ENCODE measurements at places on chromosomes 16 and 17. TPM values are rescaled to one million over a fixed set of nuclear protein-coding genes. Genes with fewer than 3 reads are reported as not detected.

HYDIN gene
- 0.05 TPM for polyA plus RNA-seq

LLGL1 gene
- 5.5 TPM for polyA plus RNA-seq

DNAI2 gene
- not detected for polyA plus RNA-seq

TOB1 gene
- polyA plus RNA-seq: 39.9 TPM

CMTM2 gene
- not detected for polyA plus RNA-seq

ALOX12B gene
- 0.88 TPM for polyA plus RNA-seq

NOD2 gene
- 0.61 TPM for polyA plus RNA-seq

GRCh38 chr17:66483906-66484305 is 181.5 kb downstream of the PRKCA start:
- H3K36me3 ChIP-seq: no peaks in the 10 kb centered on the region
- no peak for DNase-seq
- no peak overlapping the region for H3K4me3 ChIP-seq

DNA sequence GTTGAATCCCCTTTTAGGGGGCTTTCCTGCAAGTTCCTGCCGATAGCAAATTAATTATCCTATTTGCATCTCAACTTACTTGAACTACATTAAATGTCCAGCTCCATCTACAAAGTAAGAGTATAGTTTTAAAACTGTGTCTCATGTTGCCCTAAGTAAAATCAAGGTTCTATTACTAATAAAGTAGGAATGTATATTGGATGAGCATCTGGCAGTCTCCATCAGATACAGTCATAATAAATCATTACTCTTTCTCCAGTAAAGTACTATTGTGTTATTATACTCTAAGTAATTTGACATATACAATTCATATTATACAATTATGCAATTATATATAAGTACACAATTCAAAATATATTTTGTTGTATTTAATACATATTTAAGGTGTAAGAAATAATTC is 249.3 kb downstream of the CEP112 start:
- H3K4me3 ChIP-seq: no peak overlapping the region
- no peak overlapping the region for H3K27ac ChIP-seq
- no peaks in the 10 kb centered on the region for H3K36me3 ChIP-seq
- H3K4me1 ChIP-seq: no peaks in the 10 kb centered on the region

DNA sequence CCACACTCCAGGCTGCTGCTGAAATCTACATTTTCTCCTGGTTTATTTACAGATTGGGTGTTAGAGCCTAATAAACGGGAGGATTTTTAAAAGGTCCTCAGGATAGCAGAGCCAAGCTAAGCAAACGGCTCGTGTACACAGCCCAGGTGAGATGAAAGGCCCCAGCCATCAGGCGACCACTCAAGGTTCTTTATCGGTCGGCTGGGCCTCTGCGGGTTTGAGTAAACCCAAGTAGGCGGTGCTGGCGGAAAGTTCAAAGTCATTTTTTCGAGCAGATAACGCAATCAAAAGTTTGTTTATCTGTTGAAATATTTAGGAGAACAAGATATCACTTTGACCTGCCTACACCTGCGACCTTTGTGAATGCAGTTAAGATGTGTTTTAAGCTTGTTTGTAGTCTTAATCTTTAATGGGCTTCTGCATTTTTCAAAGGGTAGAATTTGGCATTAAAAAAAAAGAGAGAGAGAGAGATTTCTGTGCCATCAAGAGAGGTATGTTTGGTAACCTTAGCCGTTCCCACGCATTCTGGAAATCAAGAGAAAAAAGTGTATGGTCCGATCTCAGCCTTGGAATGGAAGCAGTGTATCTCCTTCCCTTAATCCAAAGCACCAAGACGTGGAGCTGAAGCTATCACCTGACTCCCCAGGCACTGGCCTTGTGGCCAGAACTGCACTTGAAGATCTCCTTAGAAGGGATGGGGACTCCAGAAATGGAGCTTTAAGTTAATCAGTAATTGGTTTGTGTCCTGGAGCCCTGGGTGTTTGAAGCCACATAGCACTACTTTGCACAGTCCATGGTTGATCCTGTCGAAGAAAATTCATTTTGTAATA is 301.7 kb upstream of the IRX5 start:
- DNase-seq: peak; percentile 83
- H3K36me3 ChIP-seq: no peaks in the 10 kb centered on the region
- H3K4me3 ChIP-seq: no peak overlapping the region

GRCh38 chr17:59341922-59342321 is 10.5 kb downstream of the YPEL2 start:
- no peaks in the 10 kb centered on the region for H3K27me3 ChIP-seq
- no peaks in the 10 kb centered on the region for H3K36me3 ChIP-seq
- no peak overlapping the region for H3K4me3 ChIP-seq
- peaks cover 38% of the 10 kb centered on the region for H3K4me1 ChIP-seq
- no peak for DNase-seq

- H3K36me3 ChIP-seq: no peaks in the 10 kb centered on the region
- DNase-seq: no peak
- no peak overlapping the region for H3K4me3 ChIP-seq
Measured at GRCh38 chr17:68377771-68378267, 79.5 kb downstream of the WIPI1 start.

DNA sequence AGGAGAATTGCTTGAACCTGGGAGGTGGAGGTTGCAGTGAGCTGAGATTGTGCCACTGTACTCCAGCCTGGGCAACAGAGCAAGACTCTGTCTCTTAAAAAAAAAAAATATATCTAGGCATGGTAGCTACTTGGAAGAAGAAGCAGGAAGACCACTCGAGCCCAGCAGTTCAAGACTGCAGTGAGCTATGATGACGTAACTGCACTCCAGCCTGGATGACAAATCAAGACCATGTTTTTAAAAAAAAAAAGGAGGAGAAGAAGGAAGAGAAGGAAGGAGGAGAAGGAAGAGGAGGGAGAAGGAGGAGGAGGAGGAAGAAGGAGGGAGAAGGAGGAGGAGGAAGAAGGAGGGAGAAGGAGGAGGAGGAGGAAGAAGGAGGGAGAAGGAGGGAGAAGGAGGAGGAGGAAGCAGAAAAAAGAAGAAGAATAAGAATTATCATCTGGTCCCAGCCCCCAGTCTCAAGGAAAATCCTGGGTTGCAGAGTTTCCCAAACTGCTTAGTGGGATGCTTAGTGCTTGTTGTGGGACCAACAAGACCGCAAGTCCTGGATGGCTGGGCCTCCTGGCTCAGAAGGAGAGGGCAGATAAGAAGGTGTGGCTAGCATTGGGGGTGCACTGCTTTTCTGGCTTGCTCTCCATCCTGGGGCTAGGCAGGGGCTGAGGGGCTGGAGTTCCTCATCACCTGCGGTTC is 3.7 kb upstream of the DRC7 start:
- H3K36me3 ChIP-seq: no peaks in the 10 kb centered on the region
- peaks cover 34% of the 10 kb centered on the region for H3K4me1 ChIP-seq
- DNase-seq: no peak

- no peaks in the 10 kb centered on the region for H3K36me3 ChIP-seq
- DNase-seq: no peak
- no peaks in the 10 kb centered on the region for H3K4me1 ChIP-seq
- no peak overlapping the region for H3K4me3 ChIP-seq
- no peaks in the 10 kb centered on the region for H3K27me3 ChIP-seq
- H3K27ac ChIP-seq: no peak overlapping the region
Measured at GRCh38 chr17:73633736-73634135, 10.5 kb downstream of the SDK2 start.

DNA sequence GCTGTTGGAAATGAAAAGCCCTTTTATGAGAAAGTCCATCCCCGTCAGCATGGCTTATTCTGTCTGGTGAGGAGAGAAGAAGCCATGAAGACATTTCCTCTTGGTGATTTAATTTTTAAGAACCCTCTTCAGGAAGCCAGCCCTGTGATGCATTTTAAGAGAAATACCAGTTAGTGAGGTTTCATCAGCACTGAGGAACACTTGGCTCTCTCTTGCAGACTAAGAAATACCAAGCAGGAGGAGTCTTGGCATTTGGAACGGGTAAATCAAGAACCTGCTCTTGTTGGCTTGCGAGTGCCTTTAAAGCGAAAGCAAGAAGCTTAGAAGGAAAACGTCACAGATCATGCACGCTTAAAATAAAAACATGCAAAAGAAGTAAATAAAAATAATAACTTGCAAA is 17.5 kb downstream of the RAB11FIP3 start:
- H3K4me3 ChIP-seq: no peak overlapping the region
- H3K27ac ChIP-seq: no peak overlapping the region
- no peaks in the 10 kb centered on the region for H3K36me3 ChIP-seq
- no peaks in the 10 kb centered on the region for H3K27me3 ChIP-seq

GRCh38 chr16:58614860-58615259 is 14.8 kb downstream of the CNOT1 start:
- no peak overlapping the region for H3K27ac ChIP-seq
- no peak overlapping the region for H3K4me3 ChIP-seq
- H3K36me3 ChIP-seq: peaks cover 56% of the 10 kb centered on the region

DNA sequence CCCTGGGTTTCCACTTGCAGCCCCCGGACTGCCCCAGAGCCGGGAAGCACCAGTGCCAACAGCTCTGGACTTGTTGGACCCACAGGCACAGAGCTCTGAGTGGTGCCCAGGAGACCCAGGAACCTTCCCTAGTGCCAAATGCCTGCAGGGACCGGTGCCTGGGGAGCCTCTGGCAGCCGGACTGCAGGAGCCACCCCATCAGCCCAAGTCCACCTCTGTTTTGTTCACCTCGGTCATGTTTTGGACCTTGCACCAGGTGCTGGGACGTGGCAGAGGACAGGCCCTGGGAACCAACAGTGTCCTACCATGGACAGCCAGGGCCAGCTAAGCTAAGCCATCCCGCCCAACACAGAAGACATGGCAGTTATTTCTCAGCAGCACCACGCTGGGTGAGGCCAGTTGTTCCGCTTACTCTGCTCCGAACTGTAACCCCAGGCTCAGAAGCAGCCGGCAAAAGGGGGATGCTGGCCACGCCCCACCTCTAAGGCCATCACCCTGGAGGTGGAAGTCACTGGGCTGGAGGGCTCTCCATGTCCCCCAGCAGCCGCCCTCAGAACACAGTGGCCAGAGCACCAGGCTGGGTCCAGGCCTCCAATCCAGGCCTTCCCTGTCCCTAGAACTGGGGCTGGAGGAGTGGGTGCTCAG is 79.8 kb downstream of the AMFR start:
- H3K4me3 ChIP-seq: no peak overlapping the region
- no peak overlapping the region for H3K27ac ChIP-seq
- no peak for DNase-seq
- H3K4me1 ChIP-seq: no peaks in the 10 kb centered on the region

DNA sequence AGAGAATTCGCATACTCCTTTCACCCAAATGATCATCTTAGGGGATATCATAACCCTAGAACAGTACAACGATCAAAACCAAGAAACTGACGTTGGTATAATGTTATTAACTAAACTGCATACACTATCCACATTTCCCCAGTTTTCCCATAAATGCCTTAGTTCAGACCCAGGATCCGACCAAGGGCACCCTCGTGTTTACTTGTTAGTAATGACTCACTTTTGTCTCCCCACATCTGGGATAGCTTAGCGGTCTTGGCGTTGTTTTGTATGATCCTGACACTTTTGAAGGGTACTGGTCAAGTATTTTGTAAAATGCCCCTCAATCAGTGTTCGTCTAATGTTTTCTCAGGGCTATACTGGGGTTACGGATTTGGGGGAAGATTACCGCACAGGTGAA is 8.0 kb downstream of the HS3ST3A1 start:
- no peaks in the 10 kb centered on the region for H3K4me1 ChIP-seq
- H3K4me3 ChIP-seq: no peak overlapping the region
- no peaks in the 10 kb centered on the region for H3K36me3 ChIP-seq
- no peak overlapping the region for H3K27ac ChIP-seq

- DNase-seq: peak; percentile 36
- peak overlapping the region; percentile 87 for H3K27ac ChIP-seq
- no peaks in the 10 kb centered on the region for H3K36me3 ChIP-seq
- no peaks in the 10 kb centered on the region for H3K27me3 ChIP-seq
Measured at GRCh38 chr17:28317966-28318758, 838 bp upstream of the TMEM97 start.

DNA sequence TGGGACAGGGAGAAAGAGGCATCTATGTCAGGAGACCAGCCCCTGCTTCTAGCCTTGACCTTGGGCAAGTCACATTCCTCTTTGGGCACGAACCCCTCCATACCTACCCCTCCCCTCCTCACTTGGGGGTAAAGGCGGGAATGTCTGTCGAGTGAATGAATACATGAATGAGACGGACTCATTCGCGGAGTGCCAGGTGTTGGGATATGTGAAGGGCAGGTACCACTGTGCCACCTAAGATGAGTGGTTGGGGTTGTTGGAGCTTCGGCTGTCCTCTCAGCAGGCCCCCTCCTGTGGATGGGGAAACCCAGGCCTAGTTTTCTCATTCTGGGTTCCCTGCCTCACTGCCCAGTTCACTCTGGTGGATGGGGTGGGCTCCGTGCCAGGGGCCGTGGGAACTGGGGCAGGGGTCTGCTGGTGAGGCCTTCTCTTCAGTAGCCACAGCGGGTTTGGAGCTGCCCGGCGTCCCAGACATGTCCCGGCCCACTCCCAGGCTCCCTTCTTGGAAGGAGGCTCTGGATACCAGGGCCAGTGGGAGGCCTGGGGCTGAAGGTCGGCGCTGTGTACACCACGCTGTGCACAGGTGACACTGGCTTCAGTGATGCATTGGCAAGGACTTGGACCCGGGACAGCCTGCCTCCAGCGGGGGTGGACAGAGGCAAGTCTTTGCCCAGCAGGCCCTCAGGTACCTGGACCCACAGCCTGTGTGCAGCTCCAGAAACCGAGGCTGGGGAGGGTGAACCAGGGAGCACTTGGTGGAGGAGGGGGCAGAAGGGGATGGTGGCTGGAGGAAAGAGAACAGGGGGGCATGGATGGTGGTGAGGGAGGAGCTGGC is 5.6 kb downstream of the GLIS2 start:
- H3K27me3 ChIP-seq: no peaks in the 10 kb centered on the region
- H3K4me1 ChIP-seq: peaks cover 76% of the 10 kb centered on the region
- no peaks in the 10 kb centered on the region for H3K36me3 ChIP-seq
- no peak for DNase-seq

- no peaks in the 10 kb centered on the region for H3K4me1 ChIP-seq
- no peak for DNase-seq
- H3K27ac ChIP-seq: no peak overlapping the region
- no peaks in the 10 kb centered on the region for H3K36me3 ChIP-seq
- H3K4me3 ChIP-seq: no peak overlapping the region
- H3K27me3 ChIP-seq: no peaks in the 10 kb centered on the region
Measured at GRCh38 chr16:64586781-64587180, 535.1 kb downstream of the CDH11 start.

DNA sequence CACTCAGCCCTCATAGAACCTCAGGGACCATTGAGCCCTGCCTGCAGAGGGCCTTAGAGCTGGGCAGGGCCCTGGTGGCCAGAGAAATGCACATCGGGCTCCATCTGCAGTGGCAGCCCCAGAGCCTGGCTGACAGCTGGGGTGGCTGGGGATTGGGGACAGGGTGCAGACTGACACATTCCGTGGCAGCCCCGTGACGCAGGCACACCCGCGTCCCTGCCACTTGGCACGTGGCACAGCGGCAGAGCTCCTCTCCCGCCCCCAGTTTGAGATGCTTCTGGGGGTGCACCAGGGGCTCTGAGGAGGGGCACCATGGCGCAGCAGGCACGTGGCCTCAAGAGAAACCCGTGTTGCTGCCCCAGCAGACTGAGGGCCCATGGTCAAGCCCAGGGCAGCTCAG is 2.2 kb downstream of the FBXL16 start:
- peaks cover 57% of the 10 kb centered on the region for H3K27me3 ChIP-seq
- no peaks in the 10 kb centered on the region for H3K36me3 ChIP-seq
- H3K4me1 ChIP-seq: peaks cover 11% of the 10 kb centered on the region
- H3K4me3 ChIP-seq: no peak overlapping the region
- no peak for DNase-seq

- peaks cover 7% of the 10 kb centered on the region for H3K4me1 ChIP-seq
- H3K27me3 ChIP-seq: no peaks in the 10 kb centered on the region
- H3K4me3 ChIP-seq: no peak overlapping the region
- H3K36me3 ChIP-seq: no peaks in the 10 kb centered on the region
Measured at GRCh38 chr17:55120651-55121050, 144.1 kb upstream of the HLF start.

- no peaks in the 10 kb centered on the region for H3K36me3 ChIP-seq
- H3K4me3 ChIP-seq: no peak overlapping the region
- DNase-seq: no peak
Measured at GRCh38 chr16:85369060-85369459, 244.1 kb upstream of the GSE1 start.

Data from stomach (tissue), 19 donors.